Esophagus squamous epithelium (tissue), 5 donors: ENCODE measurements at places on chromosomes 3 and 15.

DNA sequence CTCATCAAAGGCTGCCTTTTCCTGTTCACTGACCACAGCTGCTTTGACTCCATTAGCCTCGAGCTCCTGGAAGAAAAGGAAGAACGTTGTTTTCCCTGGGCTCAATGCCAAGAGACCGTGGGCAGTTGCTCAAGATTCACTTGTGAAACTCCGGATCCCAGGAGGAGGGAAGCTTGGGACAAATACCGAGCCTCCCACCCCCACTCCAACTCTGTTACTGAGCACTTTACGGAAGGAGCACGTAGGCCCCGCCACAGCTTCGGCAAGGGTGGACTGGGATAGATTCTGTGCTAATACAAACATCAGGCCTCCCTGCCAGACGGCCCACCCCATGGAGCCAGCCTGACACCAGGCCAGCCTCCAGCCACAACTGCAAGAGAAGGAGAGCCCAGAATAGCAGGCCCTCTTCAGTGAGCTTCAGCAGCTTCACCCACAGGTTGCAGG, 10.8 kb upstream of the FANCD2 start:
- DNase-seq: no peak

DNA sequence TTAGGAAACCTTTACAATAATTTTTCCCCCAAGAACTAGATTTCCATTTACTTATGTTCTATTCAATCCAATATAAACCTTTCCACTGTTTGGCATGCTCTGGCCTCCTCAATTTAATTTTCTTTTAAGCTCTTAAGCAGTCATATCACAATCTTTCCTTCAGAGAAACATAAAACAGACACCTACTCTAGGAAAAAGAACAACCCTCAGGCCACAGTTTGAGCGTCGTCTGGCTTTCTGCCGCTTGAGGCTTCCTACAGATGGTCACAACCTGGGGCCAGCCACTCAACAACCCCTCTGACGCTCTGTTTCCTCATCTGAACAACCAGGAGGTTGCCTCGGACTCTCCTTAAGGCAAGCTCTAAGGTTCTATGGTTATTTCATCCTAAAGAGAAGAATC, 143.3 kb downstream of the ADAMTS17 start:
- DNase-seq: no peak

DNA sequence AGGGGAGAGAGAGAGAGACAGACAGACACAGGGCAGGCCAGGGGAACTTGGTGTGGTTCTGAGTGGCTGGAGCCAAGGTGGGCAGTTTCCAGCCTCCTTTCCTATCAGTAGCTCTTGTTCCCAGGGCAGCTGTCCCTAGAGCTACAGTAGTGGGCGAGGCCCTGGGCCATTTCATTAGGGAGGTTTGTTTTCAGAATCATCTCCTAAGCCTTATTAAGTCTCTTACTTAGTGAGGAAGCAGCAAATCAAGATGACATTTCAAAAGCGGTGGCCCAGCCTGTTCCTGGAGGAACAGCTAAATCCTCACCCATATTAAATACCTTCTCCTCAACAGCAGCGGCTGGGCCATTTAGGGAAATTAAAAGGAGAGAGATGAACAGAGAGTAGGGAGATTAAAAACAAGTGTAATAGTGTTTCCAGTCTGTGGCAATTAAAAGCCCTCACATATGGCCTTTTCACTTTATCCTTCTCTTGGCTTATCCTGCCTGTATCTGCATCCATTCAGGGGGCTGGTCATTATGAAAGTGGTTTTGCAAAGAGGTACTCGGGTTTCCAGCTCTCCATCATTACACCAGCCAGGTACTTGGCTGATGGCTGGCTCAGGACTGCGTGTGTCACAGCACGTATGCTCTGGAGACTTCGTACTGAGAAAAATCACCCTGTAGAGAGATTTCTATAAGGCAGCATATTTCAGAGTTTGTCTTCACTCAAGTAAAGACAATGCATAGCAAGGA, 91.9 kb upstream of the PRR23C start:
- DNase-seq: no peak

- no peak for DNase-seq
Measured at GRCh38 chr3:41222501-41222900, 23.2 kb downstream of the CTNNB1 start.

DNA sequence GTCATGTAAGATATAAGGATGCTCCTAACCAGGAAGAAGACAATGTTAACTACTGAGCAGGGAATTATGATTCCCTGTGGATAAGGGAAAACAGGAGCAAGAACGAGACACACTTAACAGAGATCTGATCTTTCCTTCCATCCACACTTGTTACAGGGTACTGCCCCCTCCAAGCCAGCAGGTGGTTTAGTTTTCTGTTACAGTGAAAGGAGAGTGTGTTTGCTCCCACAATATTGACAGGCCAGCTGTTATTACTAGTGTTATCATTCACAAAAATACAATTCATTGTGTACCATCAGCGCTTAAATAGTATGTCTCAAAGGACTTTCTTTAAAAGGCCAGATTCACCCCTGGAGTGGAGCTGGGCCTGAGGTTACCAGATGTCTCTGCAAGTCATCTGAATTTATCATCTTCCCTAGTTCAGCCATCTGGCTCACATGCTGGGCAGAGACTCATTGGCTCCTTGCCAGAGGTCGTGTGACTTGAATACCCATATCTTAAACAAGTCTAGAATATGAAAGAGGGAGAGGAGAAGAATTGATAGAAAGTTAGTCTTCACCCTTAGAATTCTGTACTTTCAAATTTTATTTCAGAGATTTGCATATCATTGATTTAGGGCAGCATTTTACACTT, 16.8 kb upstream of the FMN1 start:
- DNase-seq: no peak

- DNase-seq: no peak
Measured at GRCh38 chr3:39249453-39250115, 30.3 kb downstream of the CX3CR1 start.

DNA sequence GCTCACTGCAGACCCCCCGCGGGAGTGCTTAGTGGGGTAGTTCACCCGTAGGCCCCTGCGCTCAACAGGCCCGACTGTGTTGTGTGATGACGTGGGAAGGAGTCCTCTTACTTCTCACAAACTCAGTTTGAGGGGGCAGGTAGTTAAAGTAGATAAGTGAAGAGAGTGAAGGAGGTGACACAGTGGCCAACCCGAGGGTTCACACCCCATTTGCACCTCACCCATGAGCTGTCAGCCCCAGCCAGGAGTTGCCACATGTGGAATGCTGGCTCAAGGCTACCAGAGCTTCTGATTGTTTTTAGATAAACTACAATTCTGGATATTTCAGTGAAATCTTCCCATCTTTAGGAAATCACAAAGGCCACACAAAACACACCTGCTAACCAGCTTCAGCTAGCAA, 64.1 kb upstream of the ABHD17C start:
- DNase-seq: no peak

DNA sequence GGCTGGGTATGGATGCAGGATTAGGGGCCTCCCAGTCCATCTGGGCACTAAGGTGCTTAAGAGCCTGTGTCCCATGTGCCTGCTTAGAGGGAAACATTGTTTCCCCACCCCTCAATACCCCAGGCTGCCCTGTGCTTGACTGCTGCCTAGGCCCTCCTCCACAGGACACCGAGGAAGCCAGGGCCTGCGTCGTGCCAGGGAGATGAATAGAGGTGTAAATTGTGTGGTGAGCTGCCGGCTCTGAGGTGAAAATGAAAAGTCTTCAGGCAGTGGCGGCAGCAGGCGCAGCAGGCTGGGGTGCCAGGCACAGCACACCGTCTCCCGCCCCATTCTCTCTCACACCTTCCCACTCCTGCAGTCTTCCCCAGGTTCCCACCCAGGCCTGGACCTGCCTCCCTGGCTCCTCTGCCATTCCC, 13.9 kb upstream of the GRM2 start:
- DNase-seq: no peak

GRCh38 chr3:132625613-132626012, 28.5 kb downstream of the ACKR4 start:
- no peak for DNase-seq

- no peak for DNase-seq
Measured at GRCh38 chr3:135982404-135982761, 16.9 kb downstream of the PPP2R3A start.

DNA sequence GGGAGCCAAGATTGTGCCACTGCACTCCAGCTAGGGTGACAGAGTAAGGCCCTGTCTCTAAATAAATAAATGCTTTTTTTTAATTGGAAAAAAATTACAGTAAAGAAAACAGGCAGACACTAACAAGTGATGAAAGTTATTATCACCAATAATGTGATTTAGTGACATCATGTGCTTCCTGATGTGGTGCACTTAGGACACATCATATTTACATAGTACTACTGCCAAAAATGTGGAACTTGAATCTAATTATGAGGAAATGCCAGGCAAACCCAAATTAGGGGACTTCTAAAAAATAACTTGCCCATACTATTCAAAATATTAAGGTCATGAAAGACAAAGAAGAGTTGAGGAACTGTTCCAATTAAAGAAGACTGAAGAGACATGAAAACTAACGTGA, 30.8 kb downstream of the MAP4 start:
- no peak for DNase-seq

- DNase-seq: no peak
Measured at GRCh38 chr3:169758359-169758994, 6.4 kb downstream of the TERC start.

DNA sequence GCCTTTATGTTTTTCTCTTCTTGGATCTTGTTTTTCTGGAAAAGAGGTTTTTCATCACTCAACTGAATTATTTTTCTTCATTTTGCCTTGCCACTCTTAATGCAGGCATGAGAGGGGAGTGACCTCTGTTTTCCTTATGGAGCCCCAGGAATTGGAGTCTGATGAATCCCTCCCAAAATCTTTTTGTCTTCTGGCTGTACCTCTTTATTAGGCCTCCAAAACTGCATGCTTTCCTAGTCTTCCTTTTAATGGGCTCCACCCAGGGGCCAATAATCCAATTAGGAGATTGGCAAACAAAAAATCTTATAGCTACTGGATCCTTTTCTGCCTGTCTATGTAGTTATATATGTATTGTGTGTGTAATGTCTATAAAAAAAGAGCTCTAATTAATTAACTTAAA, 192.4 kb upstream of the PEX5L start:
- no peak for DNase-seq

DNA sequence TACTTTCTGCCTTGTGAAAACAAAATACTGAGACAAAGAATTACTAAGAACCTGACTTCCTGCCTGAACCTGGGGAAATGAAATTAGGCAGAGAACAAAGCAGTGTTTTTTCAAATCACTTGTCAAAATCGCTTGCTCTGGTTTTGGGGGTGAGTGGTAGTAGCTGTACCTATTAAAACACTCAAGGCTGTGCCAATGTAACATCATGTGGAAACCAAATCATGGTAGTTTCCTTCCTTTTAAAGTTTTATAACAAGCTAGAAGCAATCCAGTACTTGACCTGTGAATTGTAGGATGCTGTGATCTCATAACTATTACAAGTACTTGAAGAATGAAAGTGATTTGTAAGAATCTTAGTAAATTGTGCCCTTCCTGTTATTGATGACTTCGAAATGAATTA, 6.7 kb downstream of the CMTM8 start:
- DNase-seq: no peak

DNA sequence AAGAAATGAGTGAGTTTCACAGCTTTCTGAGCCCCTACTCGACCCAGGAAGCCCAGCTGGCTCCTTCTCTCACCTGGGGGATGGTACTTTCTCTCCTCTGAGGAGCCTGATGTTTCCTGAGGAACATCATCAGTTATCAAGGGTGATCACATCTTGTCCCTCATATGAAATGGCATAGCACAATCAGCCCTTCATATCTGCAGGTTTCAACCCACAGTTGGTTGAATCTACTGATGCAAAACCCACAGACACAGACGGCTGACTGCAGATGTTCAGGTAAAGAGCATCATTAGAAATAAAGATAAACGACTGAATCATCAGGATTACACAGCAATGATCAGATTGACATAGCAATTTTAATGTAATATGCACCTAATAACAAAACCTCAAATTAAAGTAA, 93.6 kb upstream of the OSTN start:
- DNase-seq: no peak

DNA sequence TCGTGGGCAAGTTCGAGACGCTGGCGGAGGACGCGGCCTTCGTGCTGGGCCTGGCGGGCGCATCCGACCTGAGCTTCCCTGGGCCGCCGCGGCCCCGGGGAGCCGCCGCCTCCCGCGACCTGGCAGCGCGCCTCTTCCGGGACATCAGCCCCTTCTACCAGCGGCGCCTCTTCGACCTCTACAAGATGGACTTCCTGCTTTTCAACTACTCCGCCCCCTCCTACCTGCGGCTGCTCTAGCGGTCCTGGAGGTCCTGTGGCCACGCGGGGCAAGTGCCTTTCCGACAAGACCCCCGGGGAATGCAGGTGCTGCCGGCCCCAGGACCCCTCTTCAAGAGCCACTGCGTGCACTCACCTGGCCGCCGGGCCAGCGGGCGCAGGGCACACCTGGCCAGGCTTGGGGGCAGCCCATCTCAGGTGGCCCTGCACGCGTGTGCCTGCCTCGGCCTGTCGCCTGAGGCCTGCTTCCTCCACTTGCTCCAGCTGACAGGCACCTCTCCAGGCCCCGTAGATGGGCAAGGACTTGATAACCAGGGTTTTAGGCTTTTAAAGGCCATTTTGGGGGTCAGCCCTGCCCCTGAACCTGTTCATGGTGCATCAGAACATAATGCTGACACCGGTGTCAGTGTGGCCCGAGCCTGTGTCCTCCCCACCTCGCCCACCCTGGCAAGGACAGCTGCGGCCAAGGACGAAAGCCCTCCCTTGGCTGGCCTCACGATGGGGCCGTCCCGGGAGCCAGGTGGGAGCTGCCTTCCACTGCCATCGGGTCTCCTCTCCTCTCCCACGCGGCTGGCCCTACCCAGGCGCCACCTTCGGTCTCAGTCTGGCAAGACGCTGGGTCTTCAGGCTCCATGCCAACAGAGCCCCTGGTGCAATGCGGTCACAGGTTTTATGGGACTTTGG, 16.1 kb downstream of the C3orf22 start:
- no peak for DNase-seq

DNA sequence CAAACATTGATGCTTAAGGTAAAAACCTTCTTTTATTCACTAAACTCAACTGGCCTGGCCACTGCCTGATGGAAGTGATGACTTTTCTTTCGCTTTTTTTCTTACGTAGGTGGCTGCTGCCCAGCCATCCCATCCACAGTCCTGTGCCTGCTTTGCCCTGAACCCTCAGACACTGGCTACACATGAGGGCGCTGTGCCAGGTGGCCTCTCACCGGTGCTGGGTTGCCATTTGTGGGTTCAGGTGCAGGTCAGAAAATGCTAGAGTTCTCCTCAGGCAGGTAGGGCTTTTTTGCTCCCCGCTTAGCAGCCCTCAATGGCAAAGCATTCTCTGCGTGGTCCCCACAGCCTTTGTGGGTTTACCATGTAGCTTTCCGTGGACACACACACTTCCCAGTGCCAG, 88.3 kb upstream of the PRR23E start:
- no peak for DNase-seq

DNA sequence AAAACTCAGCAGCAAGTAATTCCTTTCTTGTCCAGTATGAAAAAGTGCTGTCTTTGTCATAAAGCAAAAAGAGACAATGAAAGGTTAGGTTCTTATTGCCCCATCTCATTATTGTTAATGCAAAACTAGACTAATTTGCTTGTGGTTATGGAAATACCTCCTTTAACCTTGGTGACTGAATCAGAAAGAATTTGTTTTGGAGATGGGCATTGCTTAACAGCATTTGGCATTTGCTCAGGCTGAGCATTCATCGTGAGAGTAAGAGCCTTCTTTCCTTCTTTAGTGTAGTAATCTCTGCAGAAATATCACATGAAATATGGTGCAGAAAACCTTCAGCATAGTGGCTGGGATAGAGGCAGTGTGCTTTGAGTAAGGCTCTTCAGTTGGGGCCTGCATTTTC, 103.1 kb downstream of the CNTN6 start:
- no peak for DNase-seq
